Nucleus accumbens (tissue), 56 donors: ENCODE measurements at places on chromosomes 2 and 18.

DNA sequence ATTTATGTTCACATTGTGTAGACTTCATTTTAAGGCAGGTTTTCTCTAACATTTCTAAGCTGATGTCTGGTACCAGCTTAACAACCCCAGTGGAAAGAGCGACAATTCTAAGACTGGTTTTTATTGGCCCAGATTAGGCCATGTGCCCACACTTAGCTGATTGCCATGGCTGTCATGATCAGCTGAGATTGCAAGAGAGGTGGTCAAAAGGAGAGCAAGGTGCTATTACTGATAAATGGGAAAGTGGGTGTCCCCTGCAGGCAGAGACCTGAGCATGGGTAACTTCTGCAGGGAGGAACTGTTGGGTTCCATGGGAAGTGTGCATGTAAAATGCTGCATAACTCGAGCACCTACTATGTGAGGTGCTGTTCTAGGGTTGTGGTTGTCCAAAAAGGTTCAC is 56.8 kb upstream of the MCFD2 start:
- DNase-seq = no peak

- no peak for DNase-seq
Observed at GRCh38 chr18:55879331-55879730, 291.3 kb upstream of the TCF4 start.

DNA sequence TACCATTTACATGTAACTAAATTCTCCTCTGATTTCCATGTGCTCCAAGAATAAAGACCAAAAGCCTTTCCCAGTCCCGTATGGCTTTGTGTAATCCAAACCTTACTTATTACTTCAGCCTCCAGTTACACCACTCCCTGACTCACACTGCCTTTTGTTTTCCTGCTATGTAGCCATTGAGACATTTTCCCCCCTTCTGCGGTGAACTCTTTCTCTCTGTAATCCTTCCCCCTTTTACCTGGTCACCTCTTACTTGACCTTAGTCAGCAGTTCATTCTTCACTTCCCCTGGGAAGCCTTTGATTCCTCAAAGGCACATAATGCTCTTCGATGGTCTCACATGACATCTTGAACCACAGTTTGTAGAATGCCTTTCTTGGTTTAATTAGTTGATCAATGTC is 256.0 kb upstream of the FANCL start:
- DNase-seq = no peak

- no peak for DNase-seq
Observed at GRCh38 chr18:72848503-72849237, 19.1 kb downstream of the NETO1 start.
